WTC11 (cell line): ENCODE measurements at places on chromosomes 5 and 9. TPM values are rescaled to one million over a fixed set of nuclear protein-coding genes. Genes with fewer than 3 reads are reported as not detected.

SLC36A2 gene
- not detected in 3 replicates for total RNA-seq

BARHL1 gene
- total RNA-seq, result 0.15 to 0.16 TPM in 2 of 3 replicates, not detected in the other

TOPORS gene
- total RNA-seq, result 23.3 to 26.1 TPM (median 23.7 TPM) in 3 replicates

TEX48 gene
- total RNA-seq, result not detected in 3 replicates

RNF38 gene
- total RNA-seq, result 56.4 to 64.7 TPM (median 59.2 TPM) in 3 replicates

CETN3 gene
- total RNA-seq, result 42.2 to 49.0 TPM (median 48.5 TPM) in 3 replicates

SLC45A2 gene
- not detected in 3 replicates for total RNA-seq

CDH9 gene
- total RNA-seq, result 0.07 to 0.48 TPM (median 0.21 TPM) in 3 replicates

RECK gene
- total RNA-seq, result 9.9 to 11.2 TPM (median 10.3 TPM) in 3 replicates

SPINK4 gene
- total RNA-seq, result not detected in 3 replicates

PSMD5 gene
- total RNA-seq, result 61.1 to 65.9 TPM (median 65.8 TPM) in 3 replicates

LCN9 gene
- 1.4 to 2.6 TPM (median 1.7 TPM) in 3 replicates for total RNA-seq

CSNK1G3 gene
- total RNA-seq, result 50.6 to 53.1 TPM (median 51.2 TPM) in 3 replicates

PCDHGC3 gene
- total RNA-seq, result 28.1 to 29.4 TPM (median 29.1 TPM) in 3 replicates

PLPP7 gene
- 4.2 to 4.9 TPM (median 4.7 TPM) in 3 replicates for total RNA-seq

NEUROG1 gene
- 0.13 to 0.18 TPM in 2 of 3 replicates, not detected in the other for total RNA-seq

PDGFRB gene
- total RNA-seq, result 5.0 to 7.9 TPM (median 5.1 TPM) in 3 replicates

SLC4A9 gene
- total RNA-seq, result 0.37 to 0.76 TPM (median 0.50 TPM) in 3 replicates

SMIM33 gene
- not detected in 3 replicates for total RNA-seq

WWC1 gene
- 29.1 to 48.4 TPM (median 31.6 TPM) in 3 replicates for total RNA-seq

FOXE1 gene
- total RNA-seq, result 0.05 to 0.09 TPM (median 0.07 TPM) in 3 replicates

NRG2 gene
- total RNA-seq, result 0.44 to 0.73 TPM (median 0.46 TPM) in 3 replicates

CORO2A gene
- 32.5 to 37.0 TPM (median 35.9 TPM) in 3 replicates for total RNA-seq

CTSL gene
- 33.0 to 39.7 TPM (median 33.4 TPM) in 3 replicates for total RNA-seq

LECT2 gene
- total RNA-seq, result not detected in 3 replicates

MIER3 gene
- 27.5 to 27.8 TPM (median 27.8 TPM) in 3 replicates for total RNA-seq

C5orf52 gene
- not detected in 3 replicates for total RNA-seq

DMGDH gene
- total RNA-seq, result 0.21 to 0.37 TPM (median 0.35 TPM) in 3 replicates

TMEM174 gene
- not detected in 3 replicates for total RNA-seq

DND1 gene
- total RNA-seq, result 2.1 to 3.3 TPM (median 2.9 TPM) in 3 replicates

JAKMIP2 gene
- 10.9 to 11.9 TPM (median 11.8 TPM) in 3 replicates for total RNA-seq

CCDC152 gene
- 15.1 to 19.0 TPM (median 18.8 TPM) in 3 replicates for total RNA-seq

FOXD4L3 gene
- total RNA-seq, result not detected in 3 replicates

NOL6 gene
- 38.6 to 48.5 TPM (median 42.2 TPM) in 3 replicates for total RNA-seq

TAF1L gene
- 0.02 to 0.09 TPM in 2 of 3 replicates, not detected in the other for total RNA-seq

RMRP gene
- total RNA-seq, result 23,577 to 25,958 TPM (median 25,042 TPM) in 3 replicates

ANKRD34B gene
- 1.6 to 3.6 TPM (median 3.4 TPM) in 3 replicates for total RNA-seq

BTNL3 gene
- total RNA-seq, result not detected in 3 replicates

TLX3 gene
- 0.11 to 0.16 TPM in 2 of 3 replicates, not detected in the other for total RNA-seq

PDE6A gene
- not detected in 3 replicates for total RNA-seq

MZB1 gene
- total RNA-seq, result 0.85 to 1.8 TPM (median 1.1 TPM) in 3 replicates
